Posterior vena cava (tissue), 2 donors: ENCODE measurements at places on chromosomes 7 and 10.

- DNase-seq, result no peak
Observed at GRCh38 chr10:27646194-27646593, 99.4 kb downstream of the MKX start.

GRCh38 chr7:150356265-150356897, 12.2 kb upstream of the REPIN1 start:
- DNase-seq, result no peak

DNA sequence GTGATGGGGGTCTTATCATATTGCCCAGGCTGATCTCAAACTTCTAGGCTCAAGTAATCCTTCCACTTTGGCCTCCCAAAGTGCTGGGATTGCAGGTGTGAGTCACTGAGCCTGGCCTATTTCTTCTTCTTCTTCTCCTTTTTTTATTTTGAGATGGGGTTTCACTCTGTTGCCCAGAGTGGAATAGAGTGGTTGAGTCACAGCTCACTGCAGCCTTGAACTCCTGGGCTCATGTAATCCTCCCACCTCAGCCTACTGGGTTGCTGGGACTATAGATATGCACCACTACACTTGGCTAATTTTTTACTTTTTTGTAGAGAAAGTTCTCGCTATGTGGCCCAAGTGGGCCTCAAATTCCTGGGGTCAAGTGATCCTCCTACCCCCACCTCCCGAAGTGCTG, 124.3 kb downstream of the SKIDA1 start:
- DNase-seq, result no peak

DNA sequence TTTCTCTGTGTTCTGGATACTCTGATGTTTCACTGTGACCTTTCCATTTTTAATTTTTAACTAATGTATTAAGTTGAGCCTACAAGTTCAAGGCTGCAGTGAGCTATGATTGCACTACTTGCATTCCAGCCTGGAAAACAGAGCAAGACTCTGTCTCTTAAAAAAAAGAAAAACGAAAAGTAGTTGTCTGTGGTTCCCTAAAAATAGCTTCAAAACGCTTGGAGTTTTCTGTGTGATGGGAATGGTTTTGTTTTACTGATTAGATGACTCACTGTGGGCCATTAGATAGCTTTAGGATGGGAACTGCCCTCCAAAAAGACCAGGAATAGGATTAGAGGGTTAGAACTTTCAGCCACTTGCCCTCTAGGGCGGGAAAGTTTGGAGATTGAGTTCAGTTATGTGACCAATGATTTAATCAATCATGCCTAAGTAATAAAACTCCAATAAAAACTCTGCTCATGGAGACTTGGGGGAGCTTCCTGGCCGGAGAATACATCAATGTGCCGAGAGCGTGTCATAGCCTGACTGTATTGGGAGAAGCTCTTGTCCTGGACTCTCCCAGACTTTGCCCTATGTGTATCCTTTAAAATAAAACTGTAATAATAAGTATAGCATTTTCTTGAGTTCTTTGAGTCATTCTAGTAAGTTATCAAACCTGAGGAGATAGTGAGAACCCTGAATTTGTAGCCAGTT, 147.1 kb downstream of the LYZL1 start:
- DNase-seq, result no peak

DNA sequence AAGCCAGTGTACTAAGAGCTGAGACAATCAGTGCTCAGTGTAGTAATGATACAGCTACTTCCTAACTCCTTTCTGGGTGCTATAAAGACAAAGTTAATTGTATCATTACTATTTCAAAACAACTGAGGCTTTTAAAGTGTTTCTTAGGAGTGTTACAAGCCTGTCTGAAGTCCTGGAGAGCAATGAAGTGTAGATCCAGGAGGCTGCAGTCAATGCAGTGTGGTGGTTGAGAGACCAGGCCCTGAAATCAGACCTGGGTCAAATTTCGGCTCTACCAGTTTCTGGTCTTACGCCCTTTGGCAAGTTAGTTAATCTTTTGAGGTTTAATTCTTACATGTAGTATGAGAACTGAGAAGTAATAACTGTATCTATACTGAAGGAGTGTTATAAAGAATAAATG, 387.0 kb downstream of the SDK1 start:
- DNase-seq, result no peak

DNA sequence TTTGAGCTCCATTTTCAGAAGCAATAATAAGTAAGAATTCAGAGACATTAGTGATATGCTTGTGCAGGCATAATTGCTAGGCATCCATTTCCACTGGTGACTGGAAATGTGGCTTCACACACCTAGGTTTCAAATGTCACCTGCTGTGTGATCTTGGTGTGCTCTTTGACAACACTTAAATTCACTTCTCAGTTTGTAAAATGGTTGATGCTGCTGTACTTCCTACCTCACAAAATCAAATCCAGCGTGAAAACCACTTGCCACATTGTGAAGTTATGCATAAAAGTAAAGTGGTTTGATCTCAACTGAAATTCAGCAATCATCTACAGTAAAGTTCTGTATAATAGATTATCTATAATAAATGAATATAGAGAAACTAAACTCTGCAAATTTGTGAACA, 82.4 kb downstream of the APBB1IP start:
- DNase-seq, result no peak

DNA sequence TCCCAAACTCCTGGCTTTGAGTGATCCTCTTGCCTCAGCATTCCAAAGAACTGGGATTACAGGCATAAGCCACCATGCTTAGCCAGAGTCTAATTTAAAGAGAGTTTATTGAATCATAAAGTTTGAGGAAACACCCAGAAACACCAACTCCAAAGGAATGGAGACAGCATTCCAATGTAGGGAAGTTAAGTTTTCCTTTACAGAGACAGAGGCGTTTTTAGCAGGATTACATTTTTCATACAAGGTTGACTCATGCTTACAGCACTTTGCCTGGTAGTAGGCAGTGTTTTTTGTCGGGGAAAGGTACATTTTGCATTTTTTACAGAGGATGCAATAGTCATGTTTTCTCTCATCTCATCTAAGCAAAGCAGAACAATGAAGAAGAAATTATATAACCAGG, 18.9 kb upstream of the OPN4 start:
- DNase-seq, result no peak

DNA sequence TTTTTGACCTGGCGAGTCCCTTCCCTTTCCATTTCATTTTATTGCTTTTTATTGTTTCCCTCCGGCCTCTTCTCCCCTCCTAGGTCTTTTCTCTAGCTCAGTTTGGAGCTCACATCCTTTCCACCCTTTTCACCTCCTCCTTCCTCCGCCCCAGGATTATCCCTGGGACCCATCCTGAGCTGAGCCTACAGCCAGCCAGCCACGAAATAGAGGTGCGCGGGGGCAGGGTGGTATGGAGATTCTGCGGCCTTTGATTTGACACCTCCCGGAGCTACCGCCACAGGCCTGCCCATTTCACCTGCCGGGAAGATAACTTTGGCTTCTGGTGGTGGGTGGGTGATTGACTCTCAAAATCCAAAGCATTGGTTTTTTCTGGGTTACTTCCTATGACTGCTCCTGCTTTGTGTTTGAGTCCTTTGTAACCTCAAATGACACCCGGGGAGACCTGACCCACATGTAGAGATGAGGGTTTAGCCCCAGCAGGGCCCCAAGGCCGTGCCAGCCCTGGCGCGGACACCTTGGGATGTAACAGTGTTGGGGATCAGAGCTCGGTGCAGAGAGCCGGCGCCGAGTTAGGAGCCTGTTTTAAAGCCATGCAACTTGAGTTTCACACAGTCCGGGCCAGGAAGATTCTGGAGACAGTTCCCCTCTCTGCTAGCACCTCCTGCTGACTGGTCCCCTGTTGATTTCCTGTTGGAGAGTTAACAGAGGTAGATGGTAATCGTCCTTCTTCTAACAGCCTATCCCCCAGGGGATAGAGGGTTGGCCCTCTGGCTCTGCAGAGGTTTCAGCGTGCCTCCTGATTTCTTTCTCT, 1.5 kb downstream of the DUSP5 start:
- DNase-seq, result no peak

DNA sequence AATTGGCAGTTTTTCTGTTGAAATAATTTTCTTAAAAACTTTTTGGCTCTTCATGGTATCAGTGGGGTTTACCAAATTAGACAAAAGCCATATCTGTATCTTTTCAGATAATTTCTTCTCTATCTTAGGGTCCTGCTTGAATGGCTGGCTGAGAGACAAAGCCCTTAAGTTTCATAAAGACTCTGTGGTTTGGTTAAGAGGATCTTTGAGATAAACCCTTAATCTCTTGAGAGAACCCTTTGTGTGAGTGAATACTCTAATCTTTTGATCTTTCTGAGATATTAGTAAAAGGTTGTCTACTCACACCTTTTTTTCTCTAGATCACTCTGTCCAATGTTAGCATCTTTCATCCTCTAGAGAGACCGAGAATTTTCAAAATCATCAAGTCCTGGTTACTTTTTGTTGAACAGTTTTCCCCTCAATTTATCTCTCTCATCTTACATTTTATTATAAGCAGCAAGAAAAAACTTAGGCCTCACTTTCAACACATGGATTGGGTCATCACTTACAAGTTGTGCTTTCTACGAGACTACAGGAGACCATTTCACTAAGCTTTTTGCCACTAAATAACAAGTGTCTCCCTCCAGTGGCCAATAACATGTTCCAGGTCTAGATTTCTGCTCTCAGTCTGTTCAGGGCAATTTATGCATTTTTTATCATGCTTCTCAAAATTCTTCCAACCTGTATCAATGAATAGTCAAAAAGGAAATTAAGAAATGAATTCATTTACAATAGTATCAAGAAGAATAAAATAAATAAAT, 28.4 kb downstream of the DNAJC9 start:
- no peak for DNase-seq

DNA sequence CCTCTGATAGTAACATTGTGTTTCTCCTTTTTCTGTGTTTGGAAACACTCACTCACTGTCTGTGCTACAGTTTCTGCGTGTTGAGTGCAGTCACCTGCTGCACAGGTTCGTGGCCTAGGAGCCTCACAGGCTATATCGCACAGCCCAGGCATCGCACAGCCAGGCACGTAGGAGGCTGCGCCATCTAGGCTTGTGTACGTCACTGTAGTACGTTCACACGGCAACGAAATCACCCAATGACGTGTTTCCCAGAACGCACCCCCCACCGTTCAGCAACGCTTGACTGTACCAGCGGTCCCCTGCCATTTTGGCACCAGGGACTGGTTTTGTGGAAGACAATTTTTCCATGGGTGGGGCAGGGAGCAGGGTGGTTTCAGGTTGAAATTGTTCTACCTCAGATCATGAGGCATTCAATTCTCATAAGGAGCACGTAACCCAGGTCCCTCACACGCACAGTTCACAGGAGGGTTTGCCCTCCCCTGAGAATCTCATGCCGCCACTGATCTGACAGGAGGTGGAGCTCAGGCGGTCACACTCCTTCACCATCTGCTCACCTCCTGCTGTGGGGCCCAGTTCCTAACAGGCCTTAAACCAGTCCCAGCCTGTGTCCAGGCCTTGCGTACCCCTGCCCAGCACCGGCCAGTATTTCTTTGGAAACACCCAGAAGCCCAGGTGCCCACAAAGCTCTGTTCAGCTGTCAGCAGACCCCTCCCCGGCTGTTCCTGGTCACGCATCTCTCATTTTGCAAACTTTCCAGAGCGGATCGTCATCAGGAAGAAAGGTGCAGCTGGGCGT, 23.2 kb upstream of the PRKAR1B start:
- DNase-seq, result peak; percentile 44

- DNase-seq, result no peak
Observed at GRCh38 chr10:76111986-76112825, 680.8 kb downstream of the LRMDA start.

DNA sequence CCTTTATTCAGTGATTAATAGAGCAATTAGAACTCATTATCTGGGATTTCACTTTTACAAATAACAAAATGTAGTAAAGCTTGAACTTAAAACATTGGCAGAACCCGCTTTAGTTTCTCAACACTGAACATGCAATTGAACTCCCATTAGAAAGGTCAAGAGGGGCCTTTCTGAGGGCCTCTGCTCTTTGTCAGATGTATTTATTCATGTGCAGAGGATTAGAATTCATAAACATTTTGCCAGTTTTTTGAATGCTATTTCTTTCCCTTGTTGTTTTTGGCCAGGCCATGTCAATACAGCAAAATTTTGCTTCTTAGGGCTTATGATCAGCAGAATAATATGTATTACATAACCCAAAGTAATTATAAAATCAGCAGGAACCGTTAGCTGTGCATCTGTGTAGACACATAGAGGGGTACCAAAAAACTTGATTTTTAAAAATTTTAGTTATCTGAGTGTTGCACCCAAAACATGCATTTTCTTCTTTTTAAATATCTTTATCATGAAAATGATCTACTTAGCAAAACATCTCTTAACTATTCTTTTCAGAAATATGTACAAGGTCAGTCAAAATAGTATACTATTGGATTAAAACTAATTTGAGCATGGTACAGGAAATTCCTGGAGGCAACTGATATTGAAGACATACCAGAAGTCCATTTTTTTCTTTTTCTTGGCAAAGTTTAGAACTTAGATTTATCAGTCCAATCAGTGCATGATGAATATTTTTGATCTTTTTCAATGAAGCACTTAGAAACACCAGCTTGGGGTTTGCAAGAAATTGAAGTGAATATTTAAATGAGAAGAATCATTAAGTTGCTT, 177.5 kb downstream of the TWIST1 start:
- DNase-seq, result no peak

GRCh38 chr10:118944959-118945633, 84.4 kb upstream of the NANOS1 start:
- no peak for DNase-seq

DNA sequence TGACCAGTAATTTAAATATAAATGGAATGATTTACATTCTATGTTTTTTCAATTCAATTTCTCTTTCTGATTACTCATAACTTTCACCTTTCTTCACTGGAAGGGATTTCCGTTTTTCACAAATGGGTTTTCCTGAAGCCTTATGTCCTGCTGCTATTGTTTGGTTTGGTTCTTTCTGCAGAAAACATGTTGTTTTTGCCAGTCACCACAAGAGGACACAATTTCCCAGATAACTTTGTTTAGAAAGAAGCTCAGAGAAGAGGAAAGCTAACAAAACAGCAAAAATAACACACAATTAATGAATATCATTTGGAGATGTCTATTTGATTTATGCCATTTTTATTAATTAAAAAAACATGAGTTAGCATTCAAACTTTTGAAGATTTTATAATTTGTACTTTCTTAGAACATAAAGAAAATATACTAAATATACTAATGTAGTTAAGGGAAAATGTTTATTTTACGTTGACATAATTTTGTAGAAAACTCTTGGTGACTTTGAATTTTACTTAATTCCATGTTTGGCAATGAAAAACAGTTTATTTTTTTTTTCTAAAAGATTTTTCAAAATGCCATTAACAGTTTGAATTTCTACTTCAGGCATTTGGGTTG, 4.6 kb upstream of the TWIST1 start:
- no peak for DNase-seq

- peak; percentile 56 for DNase-seq
Observed at GRCh38 chr10:132113206-132113605, 47.5 kb downstream of the JAKMIP3 start.

DNA sequence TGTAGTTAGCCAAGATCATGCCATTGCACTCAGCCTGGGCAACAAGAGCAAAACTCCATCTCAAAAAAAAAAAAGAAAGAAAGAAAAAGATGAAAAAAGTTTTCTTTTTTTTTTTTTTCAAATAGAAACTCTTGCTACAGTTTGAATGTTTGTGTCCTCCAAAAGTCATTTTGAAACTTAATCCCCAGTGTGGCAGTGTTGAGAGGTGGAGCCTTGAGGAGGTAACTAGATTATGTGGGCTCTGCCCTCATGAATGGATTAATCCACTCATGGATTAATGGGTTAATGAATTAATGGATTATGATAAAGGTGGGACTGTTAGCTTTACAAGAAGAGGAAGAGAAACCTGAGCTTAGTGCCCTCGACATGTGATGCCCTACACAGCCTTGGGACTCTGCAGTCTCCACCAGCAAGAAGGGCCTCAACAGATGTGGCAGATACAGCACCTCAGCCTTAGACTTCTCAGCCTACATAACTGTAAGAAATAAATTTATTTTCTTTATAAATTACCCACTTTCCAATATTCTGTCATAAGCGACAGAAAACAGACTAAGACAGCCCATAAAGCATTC, 25.1 kb downstream of the CPEB3 start:
- no peak for DNase-seq
